Breast epithelium (tissue), 4 donors: ENCODE measurements at places on chromosomes 6 and 20. TPM values are rescaled to one million over a fixed set of nuclear protein-coding genes. Genes with fewer than 3 reads are reported as not detected.

Gene TRIM31
- total RNA-seq = not detected

Gene SLC22A7
- not detected for total RNA-seq

Gene RAD21L1
- total RNA-seq = not detected

DNA sequence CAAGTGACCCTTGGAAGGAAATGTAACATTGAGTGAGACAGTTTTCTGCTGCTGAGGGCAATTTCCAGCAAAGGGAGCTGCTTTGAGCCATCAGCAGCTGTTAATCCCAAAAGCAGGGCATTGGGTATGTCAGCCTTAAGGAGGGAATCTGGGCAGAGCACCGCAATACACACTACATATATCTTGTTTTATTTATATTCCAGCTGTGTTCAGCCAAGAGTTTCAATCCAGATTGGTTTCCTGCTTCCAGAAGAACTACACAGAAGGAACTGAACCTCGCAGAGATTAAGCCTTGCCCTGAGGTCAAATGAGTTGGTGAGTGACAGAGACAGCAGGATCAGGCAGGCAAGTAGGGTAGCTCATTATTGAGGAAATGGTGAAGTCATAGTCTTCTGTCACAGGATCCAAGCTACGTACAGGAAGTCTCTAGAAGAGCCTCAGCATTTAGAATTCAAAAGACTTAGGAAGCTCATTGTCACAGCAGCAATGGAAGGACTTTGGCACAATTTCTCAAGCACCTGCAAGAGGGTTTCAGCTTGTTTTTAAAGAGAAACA, 109.9 kb upstream of the HEY2 start:
- DNase-seq = no peak

Gene ZNF831
- total RNA-seq = 1.6 TPM

GRCh38 chr20:46222521-46223007, 85.7 kb downstream of the CDH22 start:
- no peak for DNase-seq

DNA sequence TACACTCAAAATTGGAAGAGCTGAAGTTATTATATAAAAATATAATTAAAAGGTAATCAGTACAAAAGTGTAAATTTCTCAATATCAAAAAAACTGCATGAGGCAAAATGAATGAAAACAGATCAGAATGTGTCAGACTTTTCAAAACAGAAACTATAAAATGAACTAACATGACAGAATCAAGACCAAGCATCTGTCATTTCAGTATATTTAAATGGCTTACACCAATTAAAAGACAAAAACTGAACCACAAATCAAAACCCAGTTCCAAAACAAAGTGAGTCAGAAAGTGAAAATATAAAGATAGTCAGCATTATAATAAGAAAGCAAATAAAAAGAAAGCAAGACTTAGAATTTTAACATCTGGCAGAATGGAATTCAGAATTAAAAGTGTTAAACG, 289.7 kb downstream of the UBE3D start:
- no peak for DNase-seq

Gene PHACTR3
- total RNA-seq = 0.16 TPM

GRCh38 chr6:2652611-2653010, 98.1 kb downstream of the MYLK4 start:
- DNase-seq = no peak

Gene HRH3
- total RNA-seq = not detected

Gene ZNF343
- 18.4 TPM for total RNA-seq

Gene BTN1A1
- not detected for total RNA-seq
